Motor neuron (in vitro differentiated cells): ENCODE measurements at places on chromosomes 7 and 10.

DNA sequence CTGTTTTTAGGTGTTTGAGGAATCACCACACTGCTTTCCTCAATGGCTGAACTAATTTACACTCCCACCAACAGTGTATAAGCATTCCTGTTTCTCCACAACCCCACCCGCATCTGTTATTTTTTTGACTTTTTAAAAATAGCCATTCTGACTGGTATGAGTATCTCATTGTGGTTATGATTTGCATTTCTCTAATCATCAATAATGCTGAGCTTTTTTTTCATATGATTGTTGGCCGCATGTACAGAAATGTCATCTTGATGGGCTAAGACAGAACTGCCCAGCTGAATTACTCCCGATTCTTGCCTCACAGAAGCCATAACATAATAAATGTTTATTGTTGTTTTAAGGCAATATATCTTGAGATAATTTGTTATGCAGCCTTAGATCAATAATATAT is 93.1 kb upstream of the DKK1 start:
- no peak for ATAC-seq

DNA sequence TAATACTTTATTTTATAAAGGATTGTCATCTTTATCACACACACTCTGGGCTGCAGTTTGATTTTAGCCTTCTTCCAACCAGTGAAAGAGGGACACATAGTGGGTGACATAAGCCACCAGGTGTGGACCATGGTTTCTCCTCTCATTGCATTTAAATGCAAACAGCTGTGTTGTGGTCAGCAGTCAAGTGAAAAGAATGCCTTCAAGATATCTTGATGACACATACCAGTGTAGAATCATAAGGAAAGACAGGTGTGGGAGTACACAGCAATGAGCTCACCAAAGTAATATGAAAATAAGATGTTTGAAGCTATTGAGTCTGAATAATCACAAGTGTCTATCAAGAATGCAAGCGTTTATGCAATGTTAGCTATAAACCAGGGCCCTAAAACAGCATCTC is 580.0 kb downstream of the XPNPEP1 start:
- ATAC-seq: no peak

DNA sequence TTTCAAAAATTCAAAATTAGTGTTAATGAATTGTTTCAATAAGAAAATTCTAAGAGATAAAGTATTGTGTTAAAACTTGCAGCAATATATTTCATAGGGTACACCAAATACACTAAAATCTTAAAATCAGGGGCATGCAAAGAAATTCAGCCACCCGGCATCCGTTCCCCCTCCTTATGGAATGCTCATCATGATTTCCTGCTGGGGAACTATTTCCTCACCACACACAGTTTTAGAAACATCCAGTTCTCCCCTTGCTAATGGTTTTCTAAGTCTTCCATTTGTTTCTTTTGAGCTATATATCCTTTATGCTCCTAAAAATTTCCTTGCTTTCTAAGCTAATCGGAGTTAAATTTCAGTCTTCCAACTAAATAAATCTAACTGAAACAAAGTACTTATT is 60.7 kb downstream of the CHCHD3 start:
- no peak for ATAC-seq

DNA sequence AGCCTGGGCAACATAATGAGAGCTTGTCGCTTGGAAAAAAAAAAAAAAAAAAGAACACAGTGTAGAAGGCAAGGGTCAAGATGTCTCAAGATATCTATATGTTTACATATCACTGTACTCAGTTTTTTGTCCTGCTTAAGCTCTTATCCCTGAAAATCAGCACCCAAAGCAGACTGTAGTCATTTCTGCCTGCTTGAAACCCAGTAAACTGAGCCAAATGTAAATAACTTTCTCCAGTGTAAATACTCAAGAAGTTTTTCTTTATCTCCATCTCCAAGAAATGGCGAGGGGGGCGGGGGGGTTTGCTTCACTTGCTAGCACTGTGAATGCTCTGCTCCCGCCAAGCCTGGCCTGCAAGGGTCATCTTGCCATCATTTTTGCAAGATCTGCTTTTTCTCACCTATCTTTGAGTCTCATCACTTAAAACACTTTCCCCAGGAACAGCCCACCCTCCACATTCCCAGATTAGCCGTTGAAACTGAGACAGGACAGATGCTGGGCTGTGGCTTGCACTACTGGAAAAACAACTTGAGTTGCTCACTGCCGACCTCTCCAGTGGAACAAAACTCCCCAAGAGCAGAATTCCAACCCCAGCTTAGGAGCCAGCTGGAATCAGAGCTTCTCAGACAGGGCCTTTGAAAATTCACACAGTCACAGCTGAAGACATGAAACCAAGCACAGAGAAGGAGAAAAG is 54.6 kb downstream of the AFAP1L2 start:
- ATAC-seq: no peak

DNA sequence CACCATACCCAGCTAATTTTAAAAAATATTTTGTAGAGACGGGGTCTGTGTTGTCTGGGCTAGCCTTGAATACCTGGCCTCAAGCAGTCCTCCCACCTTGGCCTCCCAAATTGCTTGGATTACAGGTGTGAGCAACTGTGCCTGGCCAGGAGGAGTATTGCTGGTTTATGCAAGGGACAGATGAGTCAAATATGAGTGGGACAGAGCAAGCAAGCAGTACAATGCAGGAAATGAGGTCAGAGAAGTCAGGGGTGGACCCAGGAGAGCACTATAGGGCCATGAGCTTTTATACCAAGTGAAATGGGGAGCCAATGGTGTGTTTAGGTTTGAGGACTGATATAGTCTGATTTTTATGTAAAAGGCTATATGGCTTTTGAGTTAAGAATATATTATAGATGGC is 6.3 kb downstream of the TSPAN13 start:
- ATAC-seq: no peak

- no peak for ATAC-seq
These were observed 149.3 kb downstream of the FGFR2 start for GRCh38 chr10:121448766-121449421.

DNA sequence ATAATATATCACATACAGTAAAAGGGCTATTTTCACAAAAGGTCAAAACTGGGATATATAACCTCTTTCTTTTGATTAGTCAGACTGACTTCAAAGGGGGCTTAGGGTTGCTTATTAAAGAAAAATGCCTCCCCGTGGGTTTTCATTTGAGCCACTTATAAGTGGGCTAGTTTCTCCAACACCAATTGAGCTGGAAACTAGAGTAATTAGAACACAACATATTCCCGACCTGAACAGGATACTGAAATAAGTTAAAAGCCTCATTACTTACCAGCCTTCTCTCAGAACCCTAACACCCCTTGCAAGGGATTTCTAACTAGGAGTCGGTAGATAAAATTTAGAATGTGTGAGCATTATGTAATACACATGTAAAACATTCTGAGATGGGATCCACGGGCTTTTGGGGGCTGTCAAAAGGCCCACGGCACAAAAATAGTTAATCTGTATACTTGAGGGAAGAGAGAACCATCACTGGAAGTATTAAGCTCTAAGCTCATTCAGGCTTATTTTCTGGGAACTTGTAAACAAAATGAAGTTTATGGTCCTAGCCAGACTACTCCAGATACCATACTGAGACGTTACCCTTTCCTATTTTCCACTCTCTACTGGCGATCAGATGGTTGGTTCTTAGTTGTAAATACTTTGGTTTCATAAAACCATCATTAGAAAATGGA is 29.3 kb upstream of the KMT2E start:
- no peak for ATAC-seq

DNA sequence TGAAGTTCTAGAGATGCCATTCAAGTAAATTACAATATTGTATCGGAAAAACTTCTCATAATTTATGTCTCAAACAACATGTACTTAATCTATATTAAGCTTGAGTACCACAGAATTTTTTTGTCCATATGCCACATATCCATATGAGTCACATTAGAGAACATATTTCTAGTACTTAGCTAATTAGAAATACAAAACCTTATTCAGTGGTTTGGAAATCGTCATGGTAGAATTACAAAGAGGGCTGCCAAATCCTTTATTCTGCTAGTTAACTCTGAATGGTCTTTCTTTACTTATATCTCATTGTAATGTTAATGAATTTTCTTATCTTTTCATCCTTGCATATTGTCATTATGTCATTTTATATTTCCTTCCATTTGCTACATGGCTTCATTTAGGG is 9.0 kb upstream of the VIM start:
- ATAC-seq: no peak

DNA sequence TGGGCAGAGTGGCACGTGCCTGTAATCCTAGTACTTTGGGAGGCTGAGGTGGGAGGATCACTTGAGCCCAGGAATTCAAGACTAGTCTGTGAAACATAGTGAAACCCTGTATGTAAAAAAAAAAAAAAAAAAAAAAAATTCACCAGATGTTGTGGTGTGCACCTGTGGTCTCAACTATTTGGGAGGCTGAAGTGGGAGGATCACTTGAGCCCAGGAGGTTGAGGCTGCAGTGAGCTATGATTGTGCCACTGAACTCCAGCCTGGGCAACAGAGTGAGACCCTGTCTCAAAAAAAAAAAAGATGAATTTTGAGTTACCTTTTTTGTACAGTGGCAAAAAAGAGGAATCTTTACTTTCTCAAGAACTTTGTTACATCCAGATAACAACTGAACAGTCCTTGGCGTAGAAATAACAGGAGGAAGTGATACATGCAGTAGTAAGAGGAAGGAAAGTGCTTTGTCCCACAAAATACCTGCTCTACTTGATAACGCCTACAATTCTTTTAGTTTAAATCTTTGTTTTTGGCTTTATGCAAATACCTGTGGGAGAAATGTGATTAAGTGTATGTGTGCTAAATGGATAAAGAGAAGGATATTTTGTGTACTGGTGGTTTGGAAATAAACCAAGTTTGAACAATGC is 29.3 kb downstream of the SPAG6 start:
- ATAC-seq: no peak
